ENCODE measurements at places on chromosomes 3 and 15.

GRCh38 chr15:78727561-78727960 lies 83.7 kb downstream of the ADAMTS7 start:
- no peak for DNase-seq

DNA sequence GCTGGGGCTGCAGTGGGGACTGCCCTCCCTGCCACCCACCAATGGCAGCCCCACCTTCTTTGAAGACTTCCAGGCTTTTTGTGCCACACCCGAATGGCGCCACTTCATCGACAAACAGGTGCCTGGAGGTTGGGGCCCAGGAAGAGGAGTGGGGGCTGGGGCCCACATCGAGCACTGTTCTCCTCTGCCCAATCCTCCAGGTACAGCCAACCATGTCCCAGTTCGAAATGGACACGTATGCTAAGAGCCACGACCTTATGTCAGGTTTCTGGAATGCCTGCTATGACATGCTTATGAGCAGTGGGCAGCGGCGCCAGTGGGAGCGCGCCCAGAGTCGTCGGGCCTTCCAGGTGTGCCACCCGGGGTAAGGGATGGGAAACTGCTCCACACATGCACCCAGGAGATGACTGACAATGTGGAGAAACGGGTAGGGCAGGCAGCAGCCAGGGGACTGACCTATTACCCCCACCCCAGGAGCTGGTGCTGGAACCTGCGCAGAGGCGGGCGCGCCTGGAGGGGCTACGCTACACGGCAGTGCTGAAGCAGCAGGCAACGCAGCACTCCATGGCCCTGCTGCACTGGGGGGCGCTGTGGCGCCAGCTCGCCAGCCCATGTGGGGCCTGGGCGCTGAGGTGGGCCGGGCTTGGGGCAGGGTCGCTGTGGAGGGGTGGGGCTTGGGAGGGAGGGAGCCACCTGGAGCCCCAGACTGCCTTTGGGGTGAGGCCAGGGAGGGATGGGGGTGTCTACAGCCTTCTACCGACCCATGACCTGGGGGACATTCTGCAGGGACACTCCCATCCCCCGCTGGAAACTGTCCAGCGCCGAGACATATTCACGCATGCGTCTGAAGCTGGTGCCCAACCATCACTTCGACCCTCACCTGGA lies 22.9 kb downstream of the NBEAL2 start:
- no peak for DNase-seq

DNA sequence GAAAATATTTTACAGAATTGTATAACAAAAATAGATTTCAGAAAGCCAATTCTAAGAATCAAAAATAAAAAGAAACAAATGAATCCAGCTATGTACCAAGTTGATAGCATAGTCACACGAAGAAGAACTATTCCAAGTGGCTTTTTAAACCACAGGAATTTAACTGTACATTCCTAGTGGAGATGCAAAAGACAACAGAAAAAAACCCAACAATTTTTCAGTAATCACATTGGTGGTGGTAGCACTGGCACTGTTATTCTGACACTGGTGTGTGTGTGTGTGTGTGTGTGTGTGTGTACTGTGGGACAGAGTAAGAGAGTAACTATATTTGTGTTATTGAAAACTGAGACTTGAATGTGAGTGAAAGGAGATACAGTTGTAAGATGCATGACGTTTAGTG lies 9.1 kb downstream of the BFSP2 start:
- no peak for DNase-seq

GRCh38 chr15:25464784-25465183 lies 26.0 kb upstream of the UBE3A start:
- DNase-seq, result no peak

- DNase-seq, result no peak
Observed at GRCh38 chr3:69201658-69202057, 79.3 kb upstream of the LMOD3 start.

- no peak for DNase-seq
Observed at GRCh38 chr3:64612082-64612860, 75.5 kb downstream of the ADAMTS9 start.

DNA sequence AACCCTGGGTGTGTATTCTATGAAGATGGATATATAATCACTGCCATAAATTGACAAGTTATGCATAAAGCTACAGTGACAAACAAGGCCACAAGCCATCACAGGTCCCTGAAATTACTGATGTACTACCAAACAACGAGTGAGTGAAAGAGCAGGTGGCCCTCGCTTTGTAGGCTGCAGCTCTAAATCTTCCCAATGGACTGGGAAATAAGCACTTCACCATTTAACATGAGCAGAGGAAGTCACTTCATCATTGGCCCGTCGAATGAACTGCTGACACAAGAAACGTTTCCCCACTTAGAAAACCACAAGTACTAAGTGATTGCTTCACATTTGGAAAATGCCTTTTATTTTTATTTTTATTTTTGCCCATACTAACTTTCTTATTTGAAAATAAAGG lies 218.0 kb downstream of the ZNF385D start:
- DNase-seq, result no peak

Data from activated CD4-positive, alpha-beta T cell treated with anti-CD3 and anti-CD28 coated beads, Interleukin-10, Interleukin-2, amounts not matched to agents 100 ng/mL and 50 ng/mL, durations not matched to agents 16 hours and 8 hours (primary cell).